ENCODE measurements at places on chromosomes 4 and X. TPM values are rescaled to one million over a fixed set of nuclear protein-coding genes. Genes with fewer than 3 reads are reported as not detected.

The SSX4 gene
- total RNA-seq: not detected

The JCHAIN gene
- total RNA-seq: not detected

The GPM6B gene
- 0.17 TPM for total RNA-seq

The GUCY1B1 gene
- 6.3 TPM for total RNA-seq

The CSAG3 gene
- total RNA-seq: not detected

The DNAJB14 gene
- total RNA-seq: 59.3 TPM

The FAM133A gene
- not detected for total RNA-seq

The GPC4 gene
- total RNA-seq: 0.14 TPM

The ATRX gene
- 101 TPM for total RNA-seq

The SCRG1 gene
- total RNA-seq: under 0.01 TPM

The HPSE gene
- total RNA-seq: 12.0 TPM

The RBMX gene
- total RNA-seq: 200 TPM

The LUZP4 gene
- not detected for total RNA-seq

The LANCL3 gene
- total RNA-seq: 0.51 TPM

The ASMTL gene
- total RNA-seq: 9.7 TPM

The DMRTC1 gene
- not detected for total RNA-seq

The UBL4A gene
- 51.1 TPM for total RNA-seq

The TCEAL2 gene
- not detected for total RNA-seq

The ITM2A gene
- 39.5 TPM for total RNA-seq

The DDIT4L gene
- total RNA-seq: 1.7 TPM

The MAPK10 gene
- 0.17 TPM for total RNA-seq

DNA sequence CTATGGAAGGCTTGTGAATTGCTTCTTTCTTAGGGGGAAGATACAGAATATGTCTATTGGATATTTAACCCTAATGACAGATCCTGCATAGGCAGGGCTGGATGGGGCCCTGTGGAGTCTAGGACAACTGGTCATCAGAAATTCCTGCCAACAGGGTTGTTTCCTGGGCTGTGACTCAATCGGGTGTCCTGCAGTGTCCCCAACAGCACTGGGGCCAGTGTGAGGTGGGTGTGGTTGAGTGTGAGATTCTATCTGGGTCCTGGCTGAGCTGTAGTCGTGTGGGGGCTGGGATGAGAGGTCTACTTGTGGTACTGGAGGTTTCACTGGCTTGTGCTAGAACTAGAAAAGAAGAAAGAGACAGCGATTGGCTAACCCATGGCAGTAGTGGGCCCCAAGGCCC lies 87.3 kb upstream of the WDR1 start:
- no peak for DNase-seq

DNA sequence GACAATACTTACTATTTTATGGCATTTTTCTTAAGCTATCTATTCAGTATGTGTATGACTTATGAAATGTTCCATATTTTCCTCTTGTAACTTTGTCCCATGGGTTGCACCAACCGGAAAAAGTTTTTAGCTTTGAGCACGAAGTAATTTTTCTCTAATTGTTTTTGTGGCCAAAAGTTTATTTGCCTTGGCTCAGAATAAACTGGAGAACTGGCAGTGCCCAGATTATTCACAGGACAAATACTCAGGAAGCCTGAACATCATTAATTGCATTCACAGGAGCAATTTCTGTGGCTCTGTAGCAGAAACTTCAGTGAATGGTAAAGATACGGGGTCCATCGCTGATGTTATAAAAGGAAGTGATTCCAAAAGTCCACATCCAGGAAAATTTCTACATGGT lies 184.5 kb downstream of the ARHGAP10 start:
- DNase-seq: peak; percentile 76

- peak; percentile 56 for DNase-seq
Measured at GRCh38 chr4:139763205-139763604, 97.6 kb downstream of the MGST2 start.

DNA sequence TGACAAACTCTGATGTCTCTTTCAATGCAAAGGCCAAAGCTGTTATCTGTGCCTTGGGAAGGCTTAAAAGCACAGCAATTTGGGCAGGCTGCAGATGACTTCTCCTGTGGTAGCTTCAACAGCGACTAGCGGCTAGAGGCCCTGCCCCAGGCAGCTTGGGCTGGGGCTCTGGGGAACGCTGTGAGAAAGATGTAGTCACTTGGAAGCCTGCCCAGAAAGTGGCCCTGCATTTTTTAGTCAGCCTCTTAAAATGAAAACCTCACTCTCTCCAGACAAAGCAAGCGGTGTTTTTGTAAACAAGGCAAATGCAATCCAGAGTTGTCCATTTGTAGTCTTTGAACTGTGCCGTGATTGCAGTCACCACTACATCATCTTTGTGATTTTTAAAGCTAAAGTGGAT lies 27.5 kb downstream of the PCYT1B start:
- no peak for DNase-seq

DNA sequence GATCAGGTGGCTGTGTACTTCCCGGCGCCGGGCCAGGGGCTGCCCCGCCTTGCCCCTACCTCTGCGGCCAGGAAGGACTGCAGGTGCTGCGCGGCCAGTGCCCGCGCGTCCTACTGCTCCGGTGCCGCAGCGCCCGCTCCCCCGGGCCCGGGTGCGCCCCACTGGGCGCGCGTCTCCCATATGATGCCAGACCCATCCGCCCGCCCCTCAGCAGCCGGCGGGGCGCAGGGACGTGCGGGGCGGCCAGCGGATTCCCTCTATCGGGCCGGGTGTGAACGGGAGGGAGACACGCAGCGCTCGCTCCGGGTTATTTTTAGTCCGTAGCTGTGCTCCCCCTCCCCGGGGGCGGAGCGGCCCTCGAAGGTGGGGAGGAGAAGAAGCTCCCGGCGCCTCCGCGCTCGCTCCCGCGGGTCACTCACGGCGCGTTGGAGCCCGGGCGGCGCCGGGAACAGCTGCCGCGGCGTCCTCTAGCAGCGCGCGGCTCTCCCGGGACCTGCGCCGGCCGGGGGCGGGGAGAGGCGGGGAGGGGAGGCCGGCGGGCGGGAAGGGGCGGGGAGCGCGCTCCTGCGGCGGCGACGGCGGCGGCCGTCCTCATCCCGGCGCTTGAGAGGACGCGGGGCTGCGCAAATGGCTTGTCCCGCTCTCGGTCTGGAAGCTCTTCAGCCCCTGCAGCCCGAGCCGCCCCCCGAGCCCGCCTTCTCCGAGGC lies 103.6 kb downstream of the UCHL1 start:
- peak; percentile 67 for DNase-seq

GRCh38 chrX:85907316-85907715 lies 140.0 kb downstream of the CHM start:
- DNase-seq: no peak

- DNase-seq: no peak
Measured at GRCh38 chr4:23873717-23874535, 15.9 kb downstream of the PPARGC1A start.

- no peak for DNase-seq
Measured at GRCh38 chr4:25271866-25272265, 38.0 kb downstream of the PI4K2B start.

GRCh38 chr4:85491527-85491926 lies 16.6 kb downstream of the ARHGAP24 start:
- no peak for DNase-seq

- DNase-seq: no peak
Measured at GRCh38 chr4:172709376-172709775, 459.2 kb upstream of the GALNT7 start.

- no peak for DNase-seq
Measured at GRCh38 chr4:127210893-127211649, 421.7 kb upstream of the INTU start.

- DNase-seq: peak; percentile 93
Measured at GRCh38 chr4:183335369-183335940, 13.2 kb upstream of the CLDN24 start.

- DNase-seq: no peak
Measured at GRCh38 chrX:114582264-114582632, 1.6 kb upstream of the HTR2C start.

- no peak for DNase-seq
Measured at GRCh38 chrX:109952050-109952449, 50.9 kb upstream of the TMEM164 start.

DNA sequence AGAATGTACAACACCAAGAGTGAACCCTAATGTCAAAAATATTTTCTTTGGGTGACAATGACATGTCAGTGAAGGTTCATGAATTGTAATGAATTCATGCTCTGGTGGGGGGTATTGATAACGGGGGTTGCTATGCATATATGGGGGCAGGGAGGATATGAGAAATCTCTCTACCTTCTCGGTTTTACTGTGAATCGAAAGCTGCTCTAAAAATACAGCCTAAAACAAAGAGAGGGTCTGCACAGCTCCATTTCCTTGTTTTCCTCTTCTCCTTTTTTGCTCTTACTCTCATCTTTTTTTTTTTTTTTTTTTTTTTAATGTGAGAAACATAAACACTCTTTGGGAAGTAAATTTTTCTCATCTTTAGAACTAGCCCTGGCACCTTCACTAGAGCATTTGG lies 85.8 kb downstream of the DCTD start:
- DNase-seq: no peak

- DNase-seq: no peak
Measured at GRCh38 chr4:154590329-154591006, at the start of gene FGA. Gene FGA (minus strand): TSS chr4:154590742. CDS start chr4:154590687, 55 bp downstream.

DNA sequence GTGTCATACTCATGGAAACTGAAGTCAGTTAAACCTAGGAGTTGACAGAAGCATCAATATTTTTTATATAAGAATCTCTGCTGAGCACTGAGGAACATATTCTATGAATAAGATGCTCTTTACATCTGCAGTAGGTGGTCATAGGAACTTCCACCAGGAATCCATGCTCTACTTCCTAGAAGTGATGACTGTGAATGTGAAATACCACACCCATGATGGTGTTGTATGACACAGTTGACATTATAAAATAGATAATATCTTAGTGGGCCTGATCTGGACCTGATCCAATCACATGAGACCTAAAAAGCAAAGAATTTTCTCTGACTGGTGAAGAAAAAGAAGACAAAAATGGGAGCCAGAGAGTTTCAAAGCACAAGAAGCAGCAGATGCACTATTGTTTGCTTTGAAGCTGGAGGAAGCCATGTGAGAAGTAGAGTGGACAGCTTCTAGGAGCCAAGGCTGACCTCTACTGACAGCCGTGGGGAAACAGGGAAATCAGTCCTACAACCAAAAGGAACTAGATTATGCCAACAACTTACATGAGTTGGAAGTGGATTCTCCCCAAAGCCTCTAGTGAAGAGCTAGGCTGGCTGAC lies 68.6 kb upstream of the HS3ST1 start:
- no peak for DNase-seq

DNA sequence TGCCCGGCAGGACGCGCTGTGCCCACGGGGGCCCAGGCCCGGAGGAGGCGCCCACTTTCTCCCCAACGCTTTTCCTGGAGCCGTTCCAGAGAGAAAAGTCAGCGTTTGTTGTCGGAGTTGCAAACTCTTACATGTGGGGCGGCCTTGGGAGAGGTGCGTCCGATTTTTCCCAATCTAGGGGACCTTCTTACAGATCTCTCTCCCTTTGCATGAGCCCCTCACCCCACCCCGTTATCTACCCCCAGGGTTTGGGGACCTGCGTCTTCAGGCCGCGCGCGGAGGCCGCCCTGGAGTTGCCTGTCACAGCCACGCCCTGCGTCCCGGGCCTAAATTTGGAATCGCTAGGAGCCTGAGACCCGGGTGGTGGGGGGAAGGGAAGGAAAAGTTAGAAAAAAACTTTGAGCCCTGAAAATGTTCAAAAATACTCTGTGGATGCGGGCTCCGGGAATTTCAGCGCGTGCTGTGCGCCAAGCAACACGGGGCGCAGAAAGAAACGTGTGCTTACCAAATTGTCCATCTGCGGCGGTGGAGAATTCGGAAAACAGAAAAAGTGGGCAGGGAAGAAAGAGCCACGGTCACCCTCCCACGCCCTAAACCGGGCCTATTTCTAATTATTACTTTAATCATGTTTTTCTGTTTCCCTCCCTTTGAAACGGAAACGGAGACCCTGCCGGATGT lies 587 bp downstream of the CD99 start:
- peak; percentile 44 for DNase-seq

- peak; percentile 5 for DNase-seq
Measured at GRCh38 chr4:177380730-177381287, 61.4 kb downstream of the AGA start.

GRCh38 chr4:102730968-102731533 lies 29.7 kb downstream of the MANBA start:
- DNase-seq: peak; percentile 20

DNA sequence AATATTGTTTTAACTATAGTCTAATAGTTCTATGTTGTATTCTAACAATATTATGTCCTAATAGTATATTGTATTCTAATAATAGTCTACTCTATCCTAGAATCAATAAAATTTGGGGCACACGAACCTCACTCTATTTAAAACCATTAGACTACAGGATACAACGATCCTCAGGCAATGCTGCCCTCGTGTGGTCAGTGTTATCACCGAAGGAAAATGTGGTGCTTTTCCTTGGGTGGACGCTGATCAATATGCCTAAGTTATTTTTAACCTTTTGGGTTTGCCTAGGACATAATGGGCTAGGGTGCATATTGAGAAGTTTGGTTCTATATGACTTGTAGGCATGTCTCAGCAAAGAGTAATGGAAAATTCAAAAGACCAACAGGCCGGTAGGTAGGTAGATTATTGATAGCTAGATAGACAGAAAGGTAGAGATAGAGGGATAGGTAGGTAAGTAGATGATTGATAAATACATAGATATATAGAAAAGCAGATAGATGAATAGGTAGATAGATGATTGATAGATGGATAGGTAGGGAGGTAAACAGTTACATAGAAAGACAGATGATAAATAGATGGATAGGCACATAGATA lies 75.1 kb downstream of the PRKX start:
- DNase-seq: peak; percentile 67

- DNase-seq: no peak
Measured at GRCh38 chr4:70531981-70532380, 13.6 kb downstream of the AMTN start.

- peak; percentile 60 for DNase-seq
Measured at GRCh38 chrX:134670134-134670924, 12.1 kb upstream of the PLAC1 start.

- no peak for DNase-seq
Measured at GRCh38 chrX:71067712-71068043, 456 bp downstream of the SNX12 start.

DNA sequence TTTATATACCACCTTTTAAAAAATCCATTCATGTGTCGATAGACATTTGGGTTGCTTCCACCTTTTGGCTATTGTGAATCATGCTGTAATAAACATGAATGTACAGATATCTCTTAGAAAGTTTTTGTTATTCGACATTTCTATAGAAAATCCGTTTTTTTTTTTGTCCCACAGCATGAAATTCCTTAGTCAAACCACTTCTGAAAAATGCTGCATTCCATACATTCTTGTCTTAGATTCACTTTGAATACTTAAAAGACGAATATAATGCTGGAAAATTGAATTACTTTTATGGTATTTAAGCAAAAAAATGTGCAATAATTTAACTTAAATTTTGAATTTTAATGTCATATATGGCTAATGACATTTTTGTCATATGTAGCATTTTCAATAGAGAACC lies 1345.5 kb downstream of the TECRL start:
- DNase-seq: no peak

GRCh38 chr4:38664706-38665401 lies 855 bp downstream of the KLF3 start:
- peak; percentile 67 for DNase-seq

GRCh38 chr4:21307709-21308108 lies 607.5 kb downstream of the PACRGL start:
- DNase-seq: no peak
